Heart right ventricle (tissue), 16 donors: ENCODE measurements at places on chromosomes 11 and 22. TPM values are rescaled to one million over a fixed set of nuclear protein-coding genes. Genes with fewer than 3 reads are reported as not detected.
A peak's percentile ranks its signal among the peaks of the same experiment; 100 is the strongest.

- H3K27me3 ChIP-seq, result no peaks in the 10 kb centered on the region
- no peak overlapping the region for H3K27ac ChIP-seq
- no peak for DNase-seq
- H3K36me3 ChIP-seq, result no peaks in the 10 kb centered on the region
Measured at GRCh38 chr22:29877620-29878019, 5.4 kb upstream of the MTMR3 start.

Gene CDC42EP2
- total RNA-seq, result 11.4 TPM

GRCh38 chr22:37697538-37697835, 639 bp downstream of the TRIOBP start:
- no peak overlapping the region for H3K27ac ChIP-seq
- no peak overlapping the region for H3K4me3 ChIP-seq
- H3K4me1 ChIP-seq, result no peaks in the 10 kb centered on the region
- no peak for DNase-seq
- H3K36me3 ChIP-seq, result peaks cover 24% of the 10 kb centered on the region

- H3K4me1 ChIP-seq, result no peaks in the 10 kb centered on the region
- H3K4me3 ChIP-seq, result no peak overlapping the region
- H3K27ac ChIP-seq, result no peak overlapping the region
- H3K27me3 ChIP-seq, result no peaks in the 10 kb centered on the region
- DNase-seq, result no peak
- H3K36me3 ChIP-seq, result no peaks in the 10 kb centered on the region
Measured at GRCh38 chr11:37456746-37457145, 858.7 kb upstream of the RAG2 start.

Gene MPEG1
- 6.2 TPM for total RNA-seq

GRCh38 chr22:16963189-16963945, 44.7 kb downstream of the GAB4 start:
- H3K36me3 ChIP-seq, result no peaks in the 10 kb centered on the region
- H3K4me1 ChIP-seq, result no peaks in the 10 kb centered on the region
- H3K4me3 ChIP-seq, result no peak overlapping the region

GRCh38 chr11:126394036-126394435, 38.5 kb downstream of the ST3GAL4 start:
- no peak overlapping the region for H3K4me3 ChIP-seq
- peak overlapping the region; percentile 79 for H3K27ac ChIP-seq
- H3K27me3 ChIP-seq, result no peaks in the 10 kb centered on the region
- peaks cover 45% of the 10 kb centered on the region for H3K4me1 ChIP-seq
- H3K36me3 ChIP-seq, result peaks cover 4% of the 10 kb centered on the region
- DNase-seq, result no peak

Gene TNNT3
- total RNA-seq, result 49.9 TPM

DNA sequence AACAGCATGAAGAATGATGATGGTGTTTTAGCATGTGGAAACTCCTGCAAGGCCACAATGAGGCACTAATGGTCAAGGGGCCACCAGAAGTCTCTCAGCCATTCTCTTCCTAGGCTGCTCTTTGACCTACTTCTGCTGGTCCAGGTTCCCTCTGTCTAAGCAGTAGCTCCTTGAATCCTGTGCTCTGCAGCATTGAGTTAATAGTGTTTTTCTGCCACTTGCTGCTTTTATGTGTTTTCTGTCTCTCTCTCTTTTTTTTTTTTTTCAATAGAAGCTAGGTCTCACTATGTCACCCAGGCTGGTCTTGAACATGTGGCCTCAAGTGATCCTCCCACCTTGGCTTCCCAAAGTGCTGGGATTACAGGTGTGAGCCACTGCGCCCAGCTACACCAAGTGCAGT, 20.1 kb upstream of the AIFM3 start:
- no peaks in the 10 kb centered on the region for H3K27me3 ChIP-seq
- H3K27ac ChIP-seq, result no peak overlapping the region
- no peak for DNase-seq
- H3K4me1 ChIP-seq, result peaks cover 37% of the 10 kb centered on the region
- no peak overlapping the region for H3K4me3 ChIP-seq

GRCh38 chr11:8333811-8334401, 70.2 kb upstream of the LMO1 start:
- H3K4me3 ChIP-seq, result no peak overlapping the region
- H3K27ac ChIP-seq, result no peak overlapping the region

DNA sequence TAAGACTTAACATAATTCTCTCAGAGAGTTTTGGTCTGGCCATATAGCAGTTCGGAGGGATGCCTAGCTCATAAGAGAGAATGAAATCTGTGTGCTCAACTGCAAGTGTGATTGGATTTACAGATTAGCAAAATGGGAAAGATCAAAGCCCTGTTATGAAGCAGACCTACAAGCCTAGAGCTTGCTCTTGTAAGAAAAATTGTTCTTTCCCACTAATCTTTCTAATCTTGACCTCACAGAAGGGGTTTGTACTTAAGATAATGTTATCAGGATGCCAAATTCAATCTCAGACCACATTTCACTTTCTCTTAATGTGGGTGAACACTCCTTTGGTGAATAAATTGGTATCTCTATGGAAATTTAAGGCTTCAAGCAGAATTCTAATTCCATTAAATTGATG, 267.2 kb downstream of the RAB38 start:
- DNase-seq, result no peak
- no peak overlapping the region for H3K4me3 ChIP-seq
- no peaks in the 10 kb centered on the region for H3K27me3 ChIP-seq
- no peak overlapping the region for H3K27ac ChIP-seq
- H3K4me1 ChIP-seq, result no peaks in the 10 kb centered on the region

DNA sequence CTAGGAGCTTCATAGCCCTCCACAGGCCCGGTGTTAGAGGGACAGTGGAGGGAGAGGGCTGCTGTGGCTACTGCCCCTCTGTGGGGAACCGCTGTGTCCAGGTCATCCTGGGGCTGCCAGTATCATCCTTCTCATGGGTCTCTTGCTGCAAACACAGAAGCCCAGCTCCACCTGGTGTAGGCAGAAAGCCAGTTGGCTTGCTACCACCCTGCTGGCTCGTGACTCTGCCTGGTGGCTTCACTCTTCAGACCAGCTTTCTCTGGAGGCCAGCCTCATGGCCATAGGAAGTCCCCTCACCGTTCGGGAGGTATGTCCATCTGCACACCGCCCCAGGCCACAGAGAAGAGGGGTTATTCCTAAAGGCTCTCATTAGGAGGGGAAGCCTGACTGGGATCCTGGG, 19.4 kb upstream of the SUSD2 start:
- H3K27ac ChIP-seq, result peak overlapping the region; percentile 81
- DNase-seq, result no peak
- H3K27me3 ChIP-seq, result no peaks in the 10 kb centered on the region
- peaks cover 34% of the 10 kb centered on the region for H3K4me1 ChIP-seq
- no peak overlapping the region for H3K4me3 ChIP-seq

Gene TRIM48
- total RNA-seq, result not detected

DNA sequence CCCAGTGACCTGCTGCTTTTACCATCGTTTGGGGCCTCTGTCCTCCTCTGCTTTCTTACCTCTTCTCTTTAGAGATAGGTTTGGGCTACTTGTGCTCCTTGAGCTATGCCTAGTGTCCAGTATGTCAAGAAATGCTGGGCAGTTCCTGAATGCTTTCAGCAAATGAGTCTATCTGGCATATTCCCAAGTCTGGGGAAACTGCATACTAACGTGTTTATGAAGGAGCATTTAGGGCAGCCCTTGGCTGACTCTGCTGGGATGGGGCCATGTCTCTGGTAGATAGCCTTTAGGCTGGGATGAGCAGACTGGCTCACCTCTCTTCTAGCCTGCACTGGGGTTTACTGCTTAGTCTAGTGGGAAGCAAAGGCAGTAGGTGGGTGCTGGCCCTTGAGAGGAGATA, 43.7 kb upstream of the SUSD2 start:
- H3K27ac ChIP-seq, result no peak overlapping the region
- peaks cover 41% of the 10 kb centered on the region for H3K4me1 ChIP-seq
- H3K27me3 ChIP-seq, result no peaks in the 10 kb centered on the region
- H3K36me3 ChIP-seq, result no peaks in the 10 kb centered on the region
- no peak overlapping the region for H3K4me3 ChIP-seq

DNA sequence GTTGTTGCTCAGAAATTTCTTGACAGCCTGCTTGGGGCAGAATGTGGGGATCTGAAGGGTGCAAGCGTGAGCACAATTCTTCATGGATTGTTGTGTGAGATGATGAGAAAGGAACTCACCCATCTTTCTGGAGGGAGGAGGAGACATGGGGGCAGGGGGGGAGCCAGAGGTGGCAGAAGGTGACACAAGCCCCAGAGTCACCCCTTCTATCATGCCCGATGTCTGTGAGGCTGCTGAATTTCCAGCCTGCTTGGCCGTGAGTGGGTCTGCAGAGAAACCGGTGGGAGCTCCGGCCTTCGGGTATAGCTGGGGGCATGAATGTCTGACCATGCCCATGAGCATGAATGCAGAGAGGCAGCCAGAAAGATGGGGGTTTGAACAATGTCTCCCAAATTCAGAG, 870.7 kb downstream of the TBC1D22A start:
- H3K27ac ChIP-seq, result no peak overlapping the region
- H3K4me3 ChIP-seq, result no peak overlapping the region
- no peaks in the 10 kb centered on the region for H3K36me3 ChIP-seq
- no peak for DNase-seq

Gene MPZL2
- total RNA-seq, result 13.9 TPM

Gene ZNF280B
- total RNA-seq, result 0.36 TPM

Gene NPAS4
- not detected for total RNA-seq

DNA sequence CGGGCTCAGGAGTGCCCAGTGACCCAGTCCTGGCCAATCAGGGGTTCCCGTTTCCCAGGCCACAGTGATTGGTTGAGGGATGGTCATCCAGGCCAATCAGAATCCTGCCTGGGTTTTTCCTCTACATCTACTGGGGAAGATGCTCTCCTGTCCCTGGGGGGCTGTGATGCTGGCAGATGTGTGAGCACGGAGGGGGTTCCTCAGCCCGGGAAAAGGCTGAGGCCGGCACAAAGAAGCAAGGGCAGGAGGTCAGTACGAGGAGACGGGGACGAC, 171.2 kb downstream of the CTTN start:
- no peaks in the 10 kb centered on the region for H3K27me3 ChIP-seq
- no peak for DNase-seq
- H3K27ac ChIP-seq, result no peak overlapping the region
- H3K36me3 ChIP-seq, result no peaks in the 10 kb centered on the region
- peaks cover 13% of the 10 kb centered on the region for H3K4me1 ChIP-seq

DNA sequence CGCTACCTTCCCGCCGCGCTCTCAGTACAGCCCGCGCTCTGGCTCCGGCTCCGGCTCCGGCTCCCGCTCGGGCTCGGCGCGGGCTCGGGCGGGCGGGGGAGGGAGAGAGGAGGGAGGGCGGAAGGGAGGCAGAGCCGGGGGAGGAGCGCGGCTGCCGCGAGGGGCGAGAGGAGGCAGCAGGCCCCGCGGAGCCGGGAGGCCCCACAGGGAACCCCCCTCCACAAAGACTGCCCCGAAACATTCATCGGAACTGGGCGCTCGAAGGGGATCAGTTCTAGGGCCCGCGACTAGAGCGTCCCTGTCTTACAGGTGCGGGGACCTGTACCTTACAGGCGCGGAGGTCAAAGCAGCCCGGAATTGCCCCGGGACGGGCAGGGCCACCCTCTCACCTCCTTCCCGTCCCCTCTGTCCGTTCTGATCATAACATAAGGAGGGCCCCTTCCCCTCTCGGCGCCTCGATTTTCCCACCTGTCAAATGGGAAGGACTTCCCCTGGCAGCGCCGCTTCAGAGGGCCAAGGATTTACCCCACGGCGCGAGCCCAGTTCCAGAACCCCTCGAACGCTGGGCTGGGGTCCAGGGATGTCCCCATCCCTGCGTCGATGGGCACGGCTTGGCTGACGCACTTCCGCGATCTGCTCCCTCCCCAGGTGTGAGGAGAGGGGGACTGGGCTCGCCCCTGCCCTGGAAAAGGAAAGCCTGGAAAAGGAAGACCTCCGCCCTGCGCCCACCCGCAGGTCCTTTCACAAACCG, at the start of gene SHISA8:
Gene SHISA8, minus strand, starts transcription at position 40 of the 751 bp plus-strand sequence. CDS start 407 bp downstream, outside the sequence.
- peaks cover 86% of the 10 kb centered on the region for H3K27me3 ChIP-seq
- H3K27ac ChIP-seq, result no peak within 1 kb of the TSS
- H3K4me1 ChIP-seq, result peaks cover 45% of the 10 kb centered on the region
- peak within 1 kb of the TSS; percentile 36 for H3K4me3 ChIP-seq
- H3K36me3 ChIP-seq, result no peaks in the 10 kb centered on the region

GRCh38 chr11:68923614-68924013, 19.9 kb downstream of the IGHMBP2 start:
- DNase-seq, result no peak
- H3K4me3 ChIP-seq, result no peak overlapping the region
- H3K27me3 ChIP-seq, result no peaks in the 10 kb centered on the region
- H3K4me1 ChIP-seq, result peaks cover 18% of the 10 kb centered on the region

Gene NARS2
- 16.2 TPM for total RNA-seq

DNA sequence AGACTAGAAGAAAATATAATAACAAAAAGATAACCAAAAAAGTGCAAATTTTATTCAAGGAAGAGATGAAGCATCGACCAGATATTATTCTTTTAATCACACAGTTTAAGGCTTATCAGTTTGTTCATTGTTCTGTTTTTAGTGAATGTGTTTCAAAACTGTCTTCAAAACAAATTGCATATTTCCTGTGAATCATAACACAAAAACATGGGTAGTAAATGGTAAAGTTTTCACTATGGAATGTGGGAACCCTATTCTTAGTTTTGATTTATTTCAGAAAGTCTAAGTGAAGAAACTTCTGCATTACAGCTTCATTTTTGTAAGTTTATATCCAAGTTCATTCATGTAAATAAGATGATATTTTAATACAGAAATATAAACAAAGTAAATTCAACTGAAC, 207.6 kb upstream of the LUZP2 start:
- no peak overlapping the region for H3K4me3 ChIP-seq
- H3K4me1 ChIP-seq, result no peaks in the 10 kb centered on the region
- H3K36me3 ChIP-seq, result no peaks in the 10 kb centered on the region
- no peaks in the 10 kb centered on the region for H3K27me3 ChIP-seq
- H3K27ac ChIP-seq, result no peak overlapping the region
- no peak for DNase-seq

Gene DDI1
- total RNA-seq, result not detected

Gene FGF3
- total RNA-seq, result not detected

DNA sequence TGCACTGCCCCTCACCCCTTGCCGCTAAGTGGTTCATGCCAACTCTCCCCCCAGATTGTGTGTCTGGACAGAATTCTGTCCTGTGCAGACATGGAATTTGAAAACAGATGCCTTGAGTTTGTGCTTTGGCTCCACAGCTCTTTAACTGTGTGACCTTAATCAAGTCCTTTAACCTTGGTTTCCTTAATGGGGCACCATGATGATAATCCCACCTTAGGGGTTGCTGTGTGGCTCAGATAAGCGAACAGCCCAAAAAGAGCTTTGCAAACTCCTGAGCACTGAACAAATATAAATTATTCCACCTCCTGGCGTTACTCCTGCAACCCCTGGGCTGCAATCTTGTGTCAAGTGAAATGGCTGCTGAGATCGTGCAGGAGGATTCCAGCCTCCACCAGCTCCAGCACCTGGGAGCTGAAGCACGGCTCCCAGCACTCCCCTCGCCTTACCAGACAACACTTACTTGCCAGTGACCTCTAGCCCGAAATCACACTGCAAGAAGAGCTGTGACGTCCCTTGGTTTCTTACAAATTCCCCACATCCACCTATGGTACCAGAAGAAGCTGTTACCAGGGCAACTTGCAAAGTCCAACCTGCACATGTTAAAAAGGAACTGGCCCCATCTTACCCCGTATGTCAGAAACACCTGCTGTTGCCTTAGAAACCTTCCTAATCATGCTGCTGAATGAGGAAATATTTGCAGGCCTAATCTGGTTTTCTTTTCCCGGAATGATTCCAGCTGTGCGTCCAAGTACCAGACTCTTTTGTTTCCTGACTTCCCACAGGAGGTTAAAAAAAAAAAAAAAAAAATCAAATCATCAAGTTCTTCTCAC, 13.2 kb downstream of the VPS37C start:
- no peaks in the 10 kb centered on the region for H3K27me3 ChIP-seq
- H3K4me1 ChIP-seq, result peaks cover 52% of the 10 kb centered on the region
- no peak for DNase-seq
- H3K4me3 ChIP-seq, result no peak overlapping the region

GRCh38 chr11:58671983-58672633, 49.6 kb downstream of the CNTF start:
- no peaks in the 10 kb centered on the region for H3K4me1 ChIP-seq
- H3K36me3 ChIP-seq, result no peaks in the 10 kb centered on the region
- H3K4me3 ChIP-seq, result no peak overlapping the region
- H3K27ac ChIP-seq, result no peak overlapping the region
- no peak for DNase-seq

Gene OR2D2
- not detected for total RNA-seq
